Lung (tissue), 17 donors: ENCODE measurements at places on chromosomes 11 and 22. TPM values are rescaled to one million over a fixed set of nuclear protein-coding genes. Genes with fewer than 3 reads are reported as not detected.

GRCh38 chr11:63240791-63241379 lies 2.5 kb downstream of the SLC22A25 start:
- H3K27me3 ChIP-seq, result no peaks in the 10 kb centered on the region
- no peaks in the 10 kb centered on the region for H3K4me1 ChIP-seq
- H3K4me3 ChIP-seq, result no peak overlapping the region
- H3K36me3 ChIP-seq, result no peaks in the 10 kb centered on the region
- no peak for DNase-seq

- no peak overlapping the region for H3K4me3 ChIP-seq
- no peak for DNase-seq
- H3K4me1 ChIP-seq, result no peaks in the 10 kb centered on the region
Measured at GRCh38 chr11:82507288-82507687, 226.4 kb downstream of the FAM181B start.

Gene ANO5
- 2.8 TPM for total RNA-seq

DNA sequence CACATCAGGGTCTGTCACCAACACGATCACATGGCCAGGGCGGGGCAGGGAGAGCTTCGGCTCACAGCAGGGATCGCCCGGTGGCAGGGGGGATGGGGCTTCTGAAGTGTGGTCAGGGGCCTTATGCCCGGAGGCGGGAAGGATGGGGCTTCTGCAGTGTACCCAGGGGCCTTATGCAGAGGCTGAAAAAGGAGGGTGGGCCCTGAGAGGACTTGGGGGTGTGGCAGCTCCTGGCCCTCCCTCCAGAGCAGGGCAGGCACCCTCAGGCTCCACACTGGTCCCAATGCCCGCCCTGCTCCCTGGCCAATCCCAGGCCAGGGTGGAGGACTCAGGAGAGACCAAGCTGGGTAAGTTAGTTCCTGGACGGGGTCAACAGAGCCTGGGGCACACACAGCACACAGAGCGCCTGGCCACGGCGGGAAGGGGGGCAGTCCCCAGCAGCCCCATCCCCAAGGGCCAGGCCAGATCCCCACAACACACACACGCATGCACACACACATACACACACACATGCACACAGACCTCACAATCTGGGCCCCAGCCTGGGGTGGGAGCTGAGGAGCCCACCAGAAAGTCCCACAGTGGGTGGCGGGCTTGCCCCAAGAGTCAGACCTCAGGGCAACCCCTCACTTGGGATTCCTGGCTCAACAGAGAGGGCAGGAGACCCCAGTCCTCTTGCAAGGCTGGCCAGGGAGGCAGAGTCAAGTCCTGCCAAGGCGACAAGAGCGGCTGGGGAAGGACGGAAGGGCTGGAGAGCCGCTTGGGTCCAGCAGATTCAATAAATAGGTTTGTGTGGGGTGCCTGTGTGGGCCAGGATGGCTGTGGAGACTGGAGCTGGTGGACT lies 1.1 kb upstream of the CEND1 start:
- peaks cover 28% of the 10 kb centered on the region for H3K36me3 ChIP-seq
- H3K27ac ChIP-seq, result no peak overlapping the region
- no peak overlapping the region for H3K4me3 ChIP-seq

DNA sequence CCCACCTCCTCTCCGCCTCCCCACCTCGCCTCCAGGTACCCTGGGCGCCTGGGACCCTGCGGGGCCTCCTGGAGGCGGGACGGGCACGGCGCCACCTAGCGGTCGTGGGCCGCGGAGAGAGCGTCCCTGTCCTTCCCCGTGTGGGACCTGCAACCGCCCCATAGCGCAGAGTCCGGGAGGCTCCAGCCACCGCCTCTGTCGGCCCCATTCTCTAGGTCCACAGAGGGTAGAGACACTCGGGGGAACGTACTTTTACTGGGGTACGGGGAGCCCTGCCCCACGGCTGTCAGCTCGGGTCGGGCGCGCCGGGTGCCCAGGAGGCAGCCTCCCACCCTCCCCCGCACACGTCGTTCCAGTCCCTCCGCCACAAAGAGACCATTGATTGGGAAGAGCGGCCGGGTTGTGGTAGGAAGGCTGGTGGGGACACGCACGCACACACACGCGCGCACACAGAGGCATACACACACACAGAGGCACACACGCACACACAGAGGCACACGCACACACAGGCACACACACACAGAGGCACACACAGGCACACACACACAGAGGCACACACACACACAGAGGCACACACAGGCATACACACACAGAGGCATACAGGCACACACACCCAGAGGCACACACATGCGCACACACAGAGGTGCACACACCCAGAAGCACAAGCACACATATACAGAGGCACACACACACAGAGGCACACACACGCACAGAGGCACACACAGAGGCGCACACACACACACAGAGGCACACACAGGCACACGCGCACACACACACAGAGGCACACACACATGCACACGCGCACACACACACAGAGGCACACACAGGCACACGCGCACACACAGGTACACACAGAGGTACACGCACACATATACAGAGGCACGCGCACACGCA lies 12.6 kb upstream of the NECTIN1 start:
- H3K27ac ChIP-seq, result no peak overlapping the region
- peaks cover 7% of the 10 kb centered on the region for H3K27me3 ChIP-seq
- no peak overlapping the region for H3K4me3 ChIP-seq

- H3K4me3 ChIP-seq, result no peak overlapping the region
- no peak overlapping the region for H3K27ac ChIP-seq
- H3K4me1 ChIP-seq, result no peaks in the 10 kb centered on the region
- no peaks in the 10 kb centered on the region for H3K27me3 ChIP-seq
- DNase-seq, result no peak
Measured at GRCh38 chr11:119694334-119694733, 34.7 kb downstream of the NECTIN1 start.

- no peaks in the 10 kb centered on the region for H3K27me3 ChIP-seq
- H3K4me1 ChIP-seq, result no peaks in the 10 kb centered on the region
- H3K4me3 ChIP-seq, result no peak overlapping the region
- no peaks in the 10 kb centered on the region for H3K36me3 ChIP-seq
- no peak for DNase-seq
Measured at GRCh38 chr22:24801901-24802465, 4.0 kb upstream of the SGSM1 start.

Gene ANO9
- 5.8 TPM for total RNA-seq

- no peaks in the 10 kb centered on the region for H3K27me3 ChIP-seq
- H3K36me3 ChIP-seq, result no peaks in the 10 kb centered on the region
- no peak overlapping the region for H3K4me3 ChIP-seq
- peak overlapping the region; percentile 43 for H3K27ac ChIP-seq
- peaks cover 29% of the 10 kb centered on the region for H3K4me1 ChIP-seq
Measured at GRCh38 chr11:128499613-128500253, 87.6 kb downstream of the ETS1 start.
